Breast epithelium (tissue), 4 donors: ENCODE measurements at places on chromosomes 2 and 18. TPM values are rescaled to one million over a fixed set of nuclear protein-coding genes. Genes with fewer than 3 reads are reported as not detected.

Gene COL6A3
- total RNA-seq: 320 TPM

Gene DPP10
- 0.32 TPM for total RNA-seq

Gene SCN7A
- 13.3 TPM for total RNA-seq

GRCh38 chr2:44884677-44885076 is 56.8 kb upstream of the SIX3 start:
- no peak for DNase-seq

DNA sequence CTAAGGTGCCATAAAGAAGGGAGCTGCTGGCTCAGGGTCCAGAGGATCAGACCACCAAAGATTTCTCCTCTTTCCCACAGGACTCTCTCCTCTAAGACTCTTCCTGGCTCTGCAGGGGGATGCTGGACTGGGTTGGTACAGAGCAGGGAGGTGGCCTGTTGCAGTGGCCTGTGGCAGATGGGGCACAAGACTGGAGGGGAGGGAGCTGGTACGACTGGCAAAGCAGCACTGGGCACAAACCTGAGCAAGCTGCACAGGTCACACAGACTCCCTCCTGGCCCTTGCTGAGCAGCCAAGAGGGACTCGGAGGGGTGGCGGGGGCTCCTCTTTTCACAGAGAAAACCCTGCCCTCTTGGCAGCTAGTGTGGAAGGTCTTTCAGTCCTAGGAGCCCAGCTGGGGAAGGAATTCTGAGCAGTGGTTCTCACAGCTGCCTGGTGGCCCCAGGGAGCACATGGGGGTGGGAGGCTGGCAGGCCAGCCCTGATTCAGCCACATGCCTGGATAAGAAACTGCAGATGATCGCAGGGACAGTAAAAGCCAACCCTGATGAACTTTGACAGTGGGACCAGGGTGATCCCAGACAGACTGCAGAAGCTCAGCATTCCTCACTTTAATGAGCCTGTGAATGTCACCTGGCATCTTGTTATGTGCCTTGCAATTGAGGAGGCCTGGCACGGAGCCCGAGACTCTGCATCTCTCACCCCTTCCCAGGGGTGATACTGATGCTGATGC is 32.5 kb upstream of the ACAA2 start:
- DNase-seq: no peak

DNA sequence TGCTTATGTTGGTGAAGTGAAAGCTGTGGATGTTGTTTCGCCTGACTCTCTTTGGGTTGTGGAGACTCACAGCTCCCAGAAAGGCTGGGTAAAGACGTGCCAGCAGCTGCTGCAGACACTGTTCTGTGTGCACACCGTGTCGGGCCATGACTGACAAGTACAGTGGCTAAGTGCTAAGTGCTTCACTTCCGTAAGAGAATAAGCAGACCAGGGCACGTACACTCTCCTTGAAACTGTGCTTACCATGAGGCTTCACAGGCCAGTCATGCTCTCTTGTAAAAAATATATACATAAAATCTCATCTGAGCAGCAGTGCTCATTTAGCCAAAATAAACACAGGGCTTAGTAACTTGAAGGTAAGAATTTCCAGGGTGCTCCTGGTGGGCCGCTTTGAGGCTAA is 86.0 kb downstream of the NRP2 start:
- no peak for DNase-seq

GRCh38 chr2:189608170-189608569 is 27.6 kb upstream of the SLC40A1 start:
- DNase-seq: no peak

- DNase-seq: no peak
Observed at GRCh38 chr18:54690198-54690597, 99.2 kb downstream of the DYNAP start.

GRCh38 chr18:80148326-80149199 is 39.5 kb downstream of the ADNP2 start:
- no peak for DNase-seq

- no peak for DNase-seq
Observed at GRCh38 chr18:9184998-9185613, 48.5 kb downstream of the ANKRD12 start.

- DNase-seq: no peak
Observed at GRCh38 chr2:102664471-102664909, 45.1 kb downstream of the SLC9A2 start.

DNA sequence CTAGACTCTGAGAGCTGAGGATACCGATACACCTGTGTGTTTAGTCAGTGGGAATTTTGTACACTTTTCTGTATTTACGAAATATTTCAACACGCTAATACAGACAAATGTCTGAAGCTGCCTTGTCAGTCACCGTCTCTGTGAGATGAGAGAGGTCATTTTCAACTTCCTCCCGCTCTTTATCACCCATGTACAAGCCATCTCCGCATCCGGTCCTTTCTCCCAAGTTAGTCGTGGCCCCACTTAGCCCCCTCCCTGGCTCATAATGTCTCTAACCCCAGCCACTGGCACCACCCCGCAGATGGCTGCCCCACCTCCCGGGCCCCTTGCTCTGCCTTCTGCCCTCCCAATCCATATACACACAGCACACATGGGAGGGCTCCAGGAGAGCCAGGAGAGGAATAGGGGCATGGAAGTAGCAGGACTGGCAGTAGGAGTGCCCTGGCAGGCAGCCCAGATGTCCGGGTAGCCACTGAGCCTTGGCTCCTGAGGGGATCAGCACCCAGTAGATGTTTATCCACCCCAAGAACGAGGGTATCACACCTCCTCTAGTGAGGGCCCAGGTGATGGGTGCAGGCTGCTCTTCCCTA is 2.0 kb upstream of the RUFY4 start:
- DNase-seq: no peak

- no peak for DNase-seq
Observed at GRCh38 chr18:35378574-35378896, 1.4 kb upstream of the ZNF396 start.

DNA sequence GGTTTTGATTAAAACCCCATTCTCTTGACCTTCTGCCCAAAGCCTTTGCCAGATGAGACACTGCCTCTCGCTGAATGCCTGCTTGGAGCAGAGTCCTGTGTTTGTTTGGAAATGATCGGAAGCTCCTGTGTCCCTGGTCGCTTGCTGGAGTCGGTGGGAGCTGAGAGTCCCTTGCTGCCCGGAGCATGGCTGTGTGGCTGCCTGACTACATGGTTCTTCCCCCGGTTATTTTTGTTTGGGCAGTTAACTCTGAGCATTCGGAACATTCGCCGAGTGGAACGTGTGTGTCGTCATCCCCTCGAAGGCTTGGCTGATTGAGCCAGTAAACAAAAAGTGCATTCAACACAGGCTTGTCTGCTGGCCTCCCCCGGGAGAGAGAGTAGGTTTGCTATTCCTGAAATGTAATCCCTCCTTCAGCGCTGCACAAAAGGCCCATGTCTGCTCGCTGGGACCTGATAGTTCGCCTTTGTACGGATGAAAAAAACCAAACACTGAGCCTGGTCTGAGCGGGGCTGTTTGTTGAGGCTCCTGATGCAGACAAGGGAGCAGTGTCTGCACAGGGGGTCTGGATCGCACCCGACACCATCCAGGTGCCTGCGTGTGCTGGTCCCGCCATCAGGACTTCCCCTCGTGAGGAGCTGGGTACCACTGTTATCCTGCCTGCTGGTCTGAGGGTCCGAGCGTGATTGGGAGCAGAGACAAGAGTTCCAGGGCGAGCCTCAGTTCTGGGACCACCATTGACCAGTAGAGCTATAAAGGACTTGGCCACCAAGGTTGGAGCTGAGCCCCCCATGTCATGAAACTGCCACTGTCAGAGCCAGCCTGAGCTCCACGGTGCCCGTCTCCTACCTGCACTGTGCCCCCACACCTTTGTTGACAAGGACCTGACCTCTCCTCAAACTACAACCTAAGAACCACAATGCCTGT is 83.8 kb downstream of the AGAP1 start:
- DNase-seq: no peak
